ENCODE measurements at places on chromosomes 3 and 15.

GRCh38 chr15:62734706-62735105 is 307.8 kb upstream of the TPM1 start:
- DNase-seq = no peak

DNA sequence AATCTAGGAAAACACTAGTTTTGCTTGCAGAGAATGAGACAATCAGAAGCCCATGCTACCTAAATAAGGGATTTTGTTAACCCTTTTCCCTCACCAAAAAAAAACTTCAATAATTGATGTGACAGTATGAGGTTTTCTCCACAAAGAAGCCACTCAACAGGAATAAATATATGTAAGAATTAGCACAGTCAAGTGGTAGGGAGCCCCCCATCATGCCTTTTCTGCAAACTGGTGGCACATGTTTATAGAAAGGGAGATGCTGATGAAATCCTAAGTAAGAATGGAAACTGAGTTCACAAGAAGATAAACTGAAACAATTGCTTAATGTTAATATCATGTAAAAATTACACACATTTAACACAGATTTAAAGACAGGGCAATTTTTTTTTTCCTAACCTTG is 51.0 kb downstream of the PHC3 start:
- DNase-seq = no peak

- no peak for DNase-seq
Measured at GRCh38 chr3:81164806-81165205, 596.6 kb downstream of the GBE1 start.

- no peak for DNase-seq
Measured at GRCh38 chr15:94256511-94256910, 25.1 kb downstream of the MCTP2 start.

DNA sequence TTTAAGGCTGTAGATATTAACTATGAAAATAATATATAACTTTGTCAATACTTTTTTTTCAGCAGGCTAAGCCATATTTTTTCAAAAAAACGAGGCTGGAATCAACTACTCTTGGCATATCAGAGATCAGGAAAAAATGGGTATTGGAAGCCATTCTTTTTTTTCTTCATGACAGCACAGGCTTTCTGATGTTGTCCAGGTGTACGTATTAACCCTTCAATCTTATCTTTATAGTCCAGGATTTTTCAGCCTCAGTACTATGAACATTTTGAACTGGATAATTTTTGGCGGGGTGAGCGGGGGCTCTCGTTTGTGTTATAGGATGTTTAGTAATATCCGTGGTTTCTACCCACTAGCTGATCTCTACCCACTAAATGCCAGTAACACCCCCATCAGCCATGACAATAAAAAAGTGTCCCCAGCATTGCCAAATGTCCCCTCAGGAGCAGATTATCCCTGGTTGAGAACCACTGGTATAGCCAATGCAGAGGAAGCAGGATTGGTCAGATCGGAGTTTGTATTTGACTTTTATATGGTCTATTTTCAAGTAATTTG is 52.0 kb downstream of the PLCL2 start:
- no peak for DNase-seq

GRCh38 chr3:63927422-63928280 is 15.5 kb upstream of the SCAANT1 start:
- DNase-seq = no peak

DNA sequence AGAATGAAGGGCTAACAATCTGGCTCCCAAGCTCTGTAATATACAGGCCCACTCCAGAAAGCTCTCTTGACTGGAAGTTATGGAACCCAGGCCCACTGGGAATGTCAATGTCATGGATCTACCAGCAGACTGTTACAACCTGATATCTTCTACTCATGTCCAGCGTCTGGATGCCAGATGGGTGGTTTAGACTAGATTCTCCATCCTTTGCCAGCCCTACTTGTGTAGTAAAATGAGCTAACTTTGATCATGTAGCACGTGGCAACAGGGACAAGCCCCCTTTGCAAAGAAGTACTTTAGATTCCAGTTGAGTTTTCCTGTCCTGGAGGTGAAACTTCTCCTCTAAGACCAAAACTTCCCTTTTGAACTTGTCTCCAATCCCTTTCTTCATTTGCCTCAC is 55.1 kb downstream of the HEG1 start:
- no peak for DNase-seq
